ENCODE measurements at places on chromosomes 3 and 15.

GRCh38 chr3:12303993-12304392 lies 15.1 kb downstream of the PPARG start:
- DNase-seq = no peak

DNA sequence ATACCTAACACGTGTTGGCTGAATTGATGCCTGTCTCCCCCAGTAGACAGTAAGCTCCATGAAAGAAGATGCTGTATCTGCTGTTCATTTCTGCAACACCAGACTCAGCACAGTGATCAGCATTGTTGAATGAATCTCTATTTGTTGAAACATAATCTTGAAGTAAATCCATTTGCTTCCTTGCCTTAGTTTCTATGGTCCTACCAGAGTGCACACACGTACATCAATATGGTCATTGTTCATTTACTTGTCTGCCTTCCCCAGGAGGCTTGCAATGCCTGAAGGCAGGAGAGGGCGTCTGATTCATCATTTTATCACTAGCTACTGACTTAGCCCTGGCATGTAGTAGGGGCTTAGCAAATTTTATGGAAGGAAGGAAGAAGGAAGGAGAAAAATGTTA lies 19.2 kb downstream of the RBP2 start:
- DNase-seq = no peak

GRCh38 chr3:32743934-32744333 lies 58.9 kb downstream of the CNOT10 start:
- no peak for DNase-seq

GRCh38 chr3:179321668-179322285 lies 1.1 kb upstream of the ZNF639 start:
- no peak for DNase-seq

GRCh38 chr3:9976721-9977709 lies 9.6 kb downstream of the EMC3 start:
- DNase-seq = peak; percentile 89

GRCh38 chr15:90807074-90807785 lies 61.2 kb upstream of the FURIN start:
- no peak for DNase-seq

GRCh38 chr3:8599146-8599545 lies 45.5 kb downstream of the SSUH2 start:
- no peak for DNase-seq

- peak; percentile 90 for DNase-seq
Measured at GRCh38 chr15:74240002-74240568, 4.0 kb downstream of the CCDC33 start.

DNA sequence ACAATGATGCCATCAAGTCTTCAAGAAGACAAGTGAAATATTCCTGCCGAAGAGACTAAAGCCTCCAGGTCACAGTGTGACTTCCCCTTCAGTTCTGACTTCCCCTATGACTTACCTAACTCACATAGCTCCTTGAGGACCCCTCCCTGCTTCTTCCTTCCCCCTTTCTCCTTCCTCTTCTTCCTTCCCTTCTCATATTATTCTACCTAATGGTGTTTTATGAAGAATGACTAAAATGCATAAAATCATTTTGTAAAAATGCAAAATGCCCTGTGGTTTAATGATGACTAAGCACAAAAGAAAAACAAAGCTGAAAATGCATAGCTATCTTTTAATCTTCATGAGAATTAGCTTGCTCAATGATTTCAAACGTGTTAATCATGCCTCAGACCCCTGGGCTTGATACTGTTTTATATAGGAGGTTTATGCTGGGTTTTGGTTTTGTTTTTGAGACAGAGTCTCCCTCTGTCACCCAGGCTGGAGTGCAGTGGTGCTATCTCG lies 26.1 kb upstream of the TM4SF4 start:
- peak; percentile 60 for DNase-seq

GRCh38 chr3:126867863-126868200 lies 115.1 kb upstream of the PLXNA1 start:
- no peak for DNase-seq

GRCh38 chr15:95442107-95442719 lies 888.3 kb upstream of the NR2F2 start:
- no peak for DNase-seq

GRCh38 chr15:68332266-68332665 lies 54.7 kb downstream of the FEM1B start:
- DNase-seq = no peak

- no peak for DNase-seq
Measured at GRCh38 chr3:151312972-151313371, 3.6 kb downstream of the GPR87 start.

DNA sequence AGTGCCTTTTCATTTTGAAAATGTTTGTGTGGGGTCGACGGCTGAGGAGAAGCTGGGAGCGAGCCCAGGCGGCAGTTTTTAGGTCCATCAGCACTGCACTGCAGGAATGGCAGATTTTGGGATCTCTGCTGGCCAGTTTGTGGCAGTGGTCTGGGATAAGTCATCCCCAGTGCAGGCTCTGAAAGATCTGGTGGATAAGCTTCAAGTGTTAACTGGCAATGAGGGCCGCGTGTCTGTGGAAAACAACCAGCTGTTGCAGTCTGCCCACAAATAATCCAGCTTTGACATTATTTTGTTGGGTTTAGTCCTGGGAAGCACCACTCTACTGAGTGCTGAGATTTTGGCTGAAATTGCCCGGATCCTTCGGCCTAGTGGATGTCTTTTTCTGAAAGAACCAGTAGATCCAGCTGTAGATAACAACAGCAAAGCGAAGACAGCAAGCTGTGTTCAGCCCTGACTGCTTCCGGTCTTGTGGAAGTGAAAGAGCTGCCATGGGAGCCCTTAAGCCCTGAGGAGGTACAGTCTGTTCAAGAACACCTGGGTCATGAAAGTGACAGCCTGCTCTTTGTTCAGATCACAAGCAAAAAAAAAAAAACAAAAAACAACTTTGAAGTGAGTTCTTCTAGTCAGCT lies 13.1 kb upstream of the ANP32A start:
- no peak for DNase-seq

GRCh38 chr3:133124511-133124910 lies 86.3 kb downstream of the TMEM108 start:
- DNase-seq = no peak

GRCh38 chr15:70268698-70269251 lies 171.1 kb upstream of the TLE3 start:
- peak; percentile 66 for DNase-seq

GRCh38 chr3:165185707-165186327 lies 10.4 kb downstream of the SLITRK3 start:
- DNase-seq = peak; percentile 56

DNA sequence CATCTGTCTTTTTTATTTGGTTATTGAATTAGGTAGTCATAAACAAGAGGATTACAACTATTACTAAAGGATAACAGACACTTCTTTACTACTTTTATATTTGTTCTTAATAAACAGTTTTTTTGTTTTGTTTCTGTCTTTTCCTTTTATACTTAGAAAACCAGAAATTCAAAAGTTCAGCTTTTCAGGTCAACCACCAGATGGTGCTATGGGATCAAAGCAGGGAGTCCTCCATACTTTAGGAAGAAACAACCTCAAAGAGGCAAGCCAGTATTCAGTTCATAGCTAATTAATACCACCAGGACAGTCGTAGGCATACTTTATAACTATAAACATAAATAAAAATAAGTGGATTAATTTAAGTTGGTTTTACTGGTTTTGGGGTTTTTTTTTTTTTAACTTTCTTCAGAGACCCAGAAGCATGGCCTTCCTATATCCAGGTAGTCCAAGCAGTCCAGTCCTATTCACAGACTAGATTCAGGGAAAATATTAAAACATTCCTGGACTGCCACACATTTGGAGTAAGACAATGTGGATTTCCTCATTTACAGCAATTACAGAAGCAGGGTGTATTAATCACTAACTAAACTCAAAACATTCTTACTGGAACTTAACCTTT lies 16.0 kb upstream of the EID1 start:
- peak; percentile 64 for DNase-seq

- no peak for DNase-seq
Measured at GRCh38 chr15:80171787-80172186, 19.0 kb downstream of the FAH start.

DNA sequence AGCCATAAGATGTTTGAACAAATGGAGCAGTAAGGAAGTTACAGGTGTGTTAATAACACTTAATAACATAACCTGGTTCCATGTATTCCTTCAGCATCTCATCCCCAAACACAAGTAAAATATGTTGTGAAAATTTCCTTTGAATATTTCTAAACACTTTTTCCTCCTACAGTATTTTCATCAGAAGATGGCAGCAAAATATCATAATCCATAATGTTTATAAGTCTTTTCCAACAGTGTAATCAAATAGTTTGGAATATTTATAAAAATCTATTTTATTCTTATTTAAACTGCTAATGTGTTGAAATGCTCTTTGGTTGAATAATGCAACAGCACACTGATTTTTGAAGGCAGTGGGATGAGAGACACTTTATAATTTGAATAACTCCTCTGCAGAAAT lies 1020.5 kb downstream of the OTOL1 start:
- no peak for DNase-seq

DNA sequence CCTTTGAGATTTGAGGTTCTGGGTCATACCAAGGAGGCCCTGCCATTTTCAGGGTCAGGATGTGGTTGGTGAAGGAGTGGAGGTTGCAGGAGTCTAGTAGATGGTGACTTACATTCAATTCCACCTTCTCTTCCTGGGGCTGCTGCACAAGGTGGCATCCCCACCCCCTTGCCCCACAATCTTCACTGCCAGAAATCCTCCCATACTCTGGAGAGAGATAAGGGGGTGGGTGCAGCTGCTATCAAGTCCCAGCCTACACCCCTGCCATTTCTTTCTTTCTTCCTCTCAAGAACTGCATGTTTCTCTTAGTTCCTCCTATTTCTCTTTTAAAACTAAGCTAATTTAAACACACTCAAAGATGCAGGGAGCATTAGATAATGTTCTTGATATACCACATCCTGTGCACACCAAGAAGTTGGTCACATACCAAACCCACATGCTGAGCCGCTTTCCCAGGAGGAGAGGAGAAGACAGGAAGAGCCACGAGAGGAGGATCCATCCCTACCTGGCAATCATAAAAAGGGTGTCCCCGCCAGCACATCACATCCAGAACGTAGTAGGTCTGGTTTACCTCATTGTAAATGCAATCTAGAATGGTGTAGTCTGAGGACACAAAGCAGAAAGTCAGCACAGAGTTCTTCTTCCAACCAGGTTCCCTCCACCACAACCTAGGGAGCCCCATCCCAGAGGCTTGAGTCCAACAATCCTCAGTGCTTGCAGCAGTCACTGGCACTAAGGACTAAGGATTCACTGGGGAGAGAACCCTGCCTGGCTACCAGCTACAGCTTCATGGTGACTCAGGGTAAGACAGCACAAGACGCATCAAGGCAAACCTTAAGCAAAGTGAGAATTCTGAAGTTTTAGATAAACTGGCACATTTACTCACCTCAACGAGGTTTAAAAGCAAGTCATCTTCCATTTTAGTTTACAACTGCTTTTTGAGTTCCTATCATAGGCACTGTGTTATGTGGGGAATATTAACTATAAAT lies 18.5 kb downstream of the SNUPN start:
- no peak for DNase-seq

DNA sequence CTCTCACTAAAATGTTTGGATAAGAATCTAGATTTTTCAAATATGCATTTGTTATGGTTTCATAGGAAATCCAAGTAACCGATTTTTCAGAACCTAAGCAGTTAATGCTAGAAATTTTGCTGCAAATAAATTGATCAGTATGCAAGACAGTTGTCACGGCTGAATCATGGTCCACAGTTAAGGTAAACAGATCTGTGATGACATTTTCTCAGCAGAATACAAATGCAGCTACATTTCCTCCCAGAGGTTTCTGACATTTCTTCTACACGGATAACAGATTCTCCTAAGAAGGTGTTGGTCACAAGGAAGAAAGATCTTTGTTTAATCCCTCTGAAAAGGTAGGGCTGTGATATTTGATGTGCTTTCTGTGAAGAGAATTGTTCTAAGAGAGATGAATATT lies 36.9 kb downstream of the ARNT2 start:
- DNase-seq = no peak

DNA sequence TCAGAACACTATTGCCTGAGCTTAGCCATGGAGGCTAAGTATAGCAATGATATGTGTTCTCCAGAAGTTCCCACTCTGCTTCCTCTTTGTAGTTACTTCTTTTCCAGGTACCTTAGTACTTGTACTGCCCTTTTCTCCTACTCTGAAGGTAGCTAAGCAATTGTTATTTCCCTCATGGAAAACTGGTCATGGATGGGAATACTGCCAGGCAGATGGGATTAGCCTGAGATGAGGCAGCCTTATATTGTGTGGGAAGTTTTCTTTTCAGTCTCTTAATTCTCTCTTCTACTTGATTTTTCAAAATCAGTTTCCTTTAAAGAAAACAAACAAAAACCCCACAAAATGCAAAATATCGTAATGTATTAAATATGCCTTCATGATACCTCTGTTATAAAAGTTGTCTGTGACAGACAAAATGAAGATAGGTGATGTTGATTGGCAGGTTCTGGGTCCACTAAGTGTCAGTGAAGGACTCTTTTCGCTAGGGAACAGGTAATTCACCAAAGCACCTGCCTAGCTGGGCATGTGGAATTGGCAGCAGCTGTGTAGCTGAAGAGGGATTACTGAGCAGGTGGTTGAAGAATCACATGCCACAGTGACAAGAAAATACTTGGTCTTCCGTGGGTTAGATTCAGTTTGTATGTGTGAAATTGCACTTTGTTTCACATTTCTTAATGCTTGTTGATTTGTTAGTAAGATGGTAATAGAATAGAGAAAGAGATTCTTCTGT lies 4.1 kb downstream of the ZNF609 start:
- DNase-seq = no peak

DNA sequence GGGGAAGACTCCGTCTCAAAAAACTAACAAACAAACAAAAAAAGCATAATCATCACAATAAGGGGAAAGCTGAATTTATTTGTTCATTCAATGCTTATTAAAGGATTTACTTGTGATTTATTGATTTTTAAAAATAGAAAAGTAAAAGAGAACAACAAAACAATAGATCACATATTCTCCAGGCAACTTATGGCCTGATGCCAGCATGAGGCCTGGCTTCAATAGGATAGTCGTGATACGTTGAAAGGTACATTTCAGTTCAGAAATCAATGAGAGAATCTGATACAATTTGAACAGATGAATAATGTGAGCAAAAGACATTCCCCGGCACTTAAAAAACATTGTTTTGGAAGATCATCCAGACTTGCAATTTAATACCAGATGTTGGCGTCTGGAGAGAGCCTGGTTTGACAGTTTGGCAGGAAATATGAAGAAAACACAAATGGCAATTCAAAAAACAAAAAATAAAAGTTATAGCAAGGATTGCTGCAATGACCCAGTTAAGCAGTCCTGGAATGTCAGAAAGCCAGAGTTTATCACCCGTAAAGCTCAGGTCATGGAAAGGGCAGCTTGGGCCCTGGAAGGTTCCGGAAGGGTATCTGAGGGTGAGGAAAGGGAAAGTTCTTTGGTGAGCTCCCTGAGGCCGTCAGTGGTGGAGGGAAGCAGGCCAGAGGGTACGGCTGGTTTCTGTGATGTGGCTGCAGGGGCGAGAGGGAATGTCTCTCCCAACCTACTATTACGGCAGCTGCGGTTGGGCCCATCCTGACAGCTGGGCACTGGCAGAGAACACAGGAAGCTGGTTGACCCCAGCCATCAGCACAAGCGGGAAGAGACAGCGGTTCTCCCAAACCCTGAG lies 230.2 kb upstream of the HES1 start:
- no peak for DNase-seq

- no peak for DNase-seq
Measured at GRCh38 chr3:183349421-183350157, 78.8 kb downstream of the MCF2L2 start.

GRCh38 chr3:144167634-144168033 lies 196.0 kb downstream of the DIPK2A start:
- DNase-seq = no peak

- DNase-seq = no peak
Measured at GRCh38 chr15:87910301-87910700, 346.2 kb downstream of the NTRK3 start.

GRCh38 chr15:66057089-66057488 lies 187.8 kb downstream of the RAB11A start:
- DNase-seq = no peak

- no peak for DNase-seq
Measured at GRCh38 chr15:68166847-68167246, 38.3 kb downstream of the CALML4 start.

All from kidney glomerular epithelial cell (primary cell).